ENCODE measurements at places on chromosomes 13 and 19.

DNA sequence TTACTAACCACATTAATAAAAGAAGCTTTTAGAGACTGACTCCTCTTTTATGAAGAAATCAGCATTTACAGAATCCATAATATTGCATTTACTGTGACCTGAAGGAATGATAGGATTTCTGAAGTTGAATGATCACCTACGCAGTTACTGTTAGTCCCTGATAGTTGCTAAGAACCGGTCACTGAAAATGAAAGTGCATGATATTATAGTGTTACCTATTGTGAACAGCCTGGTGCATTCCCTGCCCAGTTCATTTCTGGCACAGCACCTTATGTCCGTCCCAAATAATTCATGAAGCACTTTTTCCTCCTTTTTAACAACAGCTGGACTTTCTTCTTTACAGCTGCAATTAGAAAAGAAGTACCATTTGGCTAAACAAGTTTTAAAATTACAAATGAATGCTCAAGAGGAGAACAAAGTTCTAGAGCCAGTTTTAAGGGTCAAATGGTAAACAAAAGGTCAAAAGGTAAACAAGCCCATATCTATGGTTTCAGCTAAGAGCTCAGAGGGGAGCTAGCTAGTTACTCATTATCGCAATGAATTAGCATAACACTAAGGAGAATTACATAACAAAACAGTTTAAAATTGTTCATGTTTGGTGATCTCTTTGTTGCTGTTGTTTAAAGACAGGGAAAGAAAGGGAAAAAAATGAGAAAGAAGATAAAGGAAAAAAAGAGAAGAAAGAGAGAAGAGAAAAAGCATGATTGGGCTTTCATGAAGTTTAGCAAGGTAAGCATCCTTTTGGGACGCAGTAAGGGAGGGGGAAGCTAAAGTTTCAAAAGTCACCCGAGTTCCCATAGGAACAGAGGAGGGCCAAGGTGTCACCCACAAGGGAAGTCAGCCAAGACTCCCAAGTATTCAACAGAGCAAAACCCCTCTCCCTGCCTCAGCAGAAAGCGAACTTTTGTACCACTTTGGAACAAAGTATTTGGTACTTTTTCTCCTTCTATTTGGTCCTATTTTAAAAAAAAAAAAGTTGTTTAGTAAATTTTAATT is 50.2 kb downstream of the FLT3 start:
- no peak for DNase-seq

DNA sequence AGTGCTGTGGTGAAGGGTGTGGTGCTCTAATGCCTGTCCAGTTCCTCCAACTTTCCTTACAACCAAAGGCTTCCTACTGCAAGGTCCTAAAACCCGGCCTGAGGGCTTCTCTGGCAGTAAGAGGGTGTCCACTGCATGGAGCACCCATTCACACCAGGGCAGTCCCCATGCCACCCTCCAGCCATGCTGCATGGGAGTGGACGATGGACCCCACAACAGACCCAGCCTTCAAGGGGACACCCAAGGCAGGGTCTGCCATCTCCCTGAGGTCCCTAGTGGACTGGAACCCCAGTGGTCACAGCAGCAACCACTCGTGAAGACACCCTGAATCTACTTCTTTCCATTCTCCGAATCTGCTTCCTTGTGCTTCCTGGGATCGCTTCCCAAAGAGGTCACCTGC is 117.6 kb upstream of the SOX1 start:
- DNase-seq, result no peak

GRCh38 chr19:35986664-35987570 is 8.1 kb upstream of the SDHAF1 start:
- DNase-seq, result peak; percentile 58

DNA sequence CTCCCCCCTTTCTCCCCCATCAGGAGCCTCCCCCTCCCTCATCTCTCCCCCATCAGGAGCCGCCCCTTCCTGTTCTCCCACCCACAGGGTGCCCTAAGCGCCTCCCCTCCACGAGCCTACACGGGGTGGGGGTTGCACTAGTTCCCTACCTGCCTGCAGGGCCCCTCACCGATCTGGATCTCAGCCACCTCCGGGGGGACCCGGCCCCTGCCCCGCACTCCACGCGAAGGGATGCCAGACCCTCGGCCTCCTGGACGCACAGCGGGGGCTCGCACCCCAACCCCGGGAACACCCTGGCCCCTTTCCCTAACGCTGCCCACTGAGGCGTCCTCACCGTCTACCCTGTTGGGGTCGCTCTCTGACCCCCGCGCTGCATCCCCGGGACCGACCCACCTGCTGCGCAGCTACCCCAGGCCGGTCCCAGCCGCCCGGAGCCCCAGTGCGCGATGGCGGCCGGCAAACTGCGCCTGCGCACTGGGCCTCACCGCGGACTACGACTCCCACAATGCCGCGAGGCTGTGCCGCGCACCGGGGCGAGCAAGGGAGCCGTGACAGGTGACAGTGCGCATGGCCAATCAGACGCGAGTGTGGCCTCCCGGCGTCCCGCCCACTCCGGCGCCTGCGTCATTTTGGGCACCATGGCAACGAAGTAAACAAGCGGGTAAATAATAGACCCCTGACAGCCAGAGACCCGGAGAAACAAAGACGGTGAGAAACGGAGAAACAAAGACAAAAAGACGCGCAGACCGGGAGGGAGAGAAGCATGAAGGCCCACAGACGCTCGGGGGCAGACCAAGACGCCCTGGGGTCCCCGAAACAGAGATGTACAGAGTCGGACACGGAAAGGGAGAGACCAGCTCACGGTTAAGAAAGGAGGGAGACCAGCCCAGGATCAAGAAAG is at the start of gene ZSCAN18:
ZSCAN18 (minus strand) TSS at position 451 of the 901 bp plus-strand sequence. CDS start 7,964 bp downstream, outside the sequence.
- DNase-seq, result peak; percentile 93

DNA sequence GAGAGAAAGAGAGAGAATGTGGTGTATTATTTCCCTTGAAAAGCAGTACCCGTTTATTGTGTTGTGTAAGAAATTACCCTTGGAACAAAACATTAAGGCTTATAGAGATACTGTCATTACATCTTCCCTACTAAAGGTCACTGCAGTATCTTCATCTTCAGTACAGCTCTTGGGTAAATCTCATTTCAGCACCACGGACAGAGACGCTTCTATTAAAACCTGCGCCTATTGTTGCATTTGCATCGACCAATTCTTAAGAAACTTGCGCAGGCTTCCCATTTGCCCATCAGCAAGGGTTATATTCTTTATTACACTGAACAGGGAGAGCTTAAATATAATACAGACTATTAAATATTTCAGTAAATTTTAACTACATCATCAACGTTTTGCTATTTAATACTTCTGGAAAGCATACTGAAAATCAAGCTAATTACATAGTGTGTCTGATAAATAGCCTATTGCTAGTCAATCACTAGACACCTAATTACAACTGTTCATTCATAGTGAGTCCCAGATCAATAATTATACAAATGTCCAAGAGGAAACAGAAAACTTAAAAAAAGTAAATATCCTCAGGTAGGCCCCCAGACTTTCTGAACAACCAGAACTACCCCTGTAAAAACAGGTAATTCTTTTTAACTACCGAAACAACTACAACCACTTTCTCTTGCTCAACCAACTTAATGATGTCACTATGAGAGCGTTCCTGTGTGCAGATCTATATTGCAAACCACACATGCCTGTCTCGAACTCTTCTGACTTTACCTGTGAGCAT is 350.6 kb downstream of the LIG4 start:
- peak; percentile 40 for DNase-seq

DNA sequence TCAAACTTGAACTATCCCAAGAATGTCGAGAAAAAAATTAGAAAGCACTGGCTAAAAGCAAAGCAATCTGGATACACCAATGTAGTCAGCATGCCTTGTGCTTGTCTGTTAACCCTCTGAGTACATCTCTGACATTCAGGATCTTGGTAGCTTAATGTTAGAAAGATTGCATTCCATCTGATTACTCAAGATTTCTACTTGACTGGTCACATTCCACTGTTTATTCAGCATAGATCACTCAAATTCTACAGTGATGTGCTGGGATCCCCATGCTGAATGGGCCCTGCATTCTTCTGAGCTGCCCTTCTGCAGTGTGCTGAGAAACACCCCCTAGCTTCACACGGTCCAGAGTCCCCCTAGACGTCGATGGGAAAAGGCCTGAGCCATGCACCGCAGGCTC is 295.4 kb upstream of the MAB21L1 start:
- no peak for DNase-seq

DNA sequence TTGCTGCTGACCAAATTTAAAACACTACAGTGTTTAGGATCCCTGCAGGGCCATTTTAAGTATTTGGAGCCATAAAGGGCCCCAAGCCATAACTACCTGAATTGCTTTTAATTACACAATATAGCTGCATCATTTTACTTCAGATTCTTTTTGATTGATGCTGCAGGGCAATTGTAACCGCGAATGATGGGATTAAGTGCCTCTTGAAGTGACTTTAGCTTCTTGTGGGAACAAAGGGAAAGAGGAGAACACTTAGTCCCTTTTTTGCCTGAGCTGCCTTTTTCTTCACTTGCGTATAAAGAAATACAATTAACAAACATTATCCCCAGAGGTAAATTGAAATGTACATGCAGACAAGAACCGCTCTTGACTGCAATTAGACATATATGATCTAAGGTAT is 228.5 kb downstream of the ZIC5 start:
- DNase-seq, result no peak

- no peak for DNase-seq
Observed at GRCh38 chr13:28420704-28421103, 74.2 kb downstream of the FLT1 start.

- DNase-seq, result no peak
Observed at GRCh38 chr13:94607939-94608338, 6.3 kb downstream of the GPR180 start.

- DNase-seq, result no peak
Observed at GRCh38 chr13:51097353-51098043, 13.6 kb downstream of the C13orf42 start.

- DNase-seq, result no peak
Observed at GRCh38 chr13:91056746-91057145, 290.7 kb upstream of the MIR17HG start.

GRCh38 chr19:29881386-29881785 is 60.7 kb upstream of the URI1 start:
- no peak for DNase-seq

GRCh38 chr13:31945202-31945961 is 86.2 kb upstream of the FRY start:
- DNase-seq, result peak; percentile 56

DNA sequence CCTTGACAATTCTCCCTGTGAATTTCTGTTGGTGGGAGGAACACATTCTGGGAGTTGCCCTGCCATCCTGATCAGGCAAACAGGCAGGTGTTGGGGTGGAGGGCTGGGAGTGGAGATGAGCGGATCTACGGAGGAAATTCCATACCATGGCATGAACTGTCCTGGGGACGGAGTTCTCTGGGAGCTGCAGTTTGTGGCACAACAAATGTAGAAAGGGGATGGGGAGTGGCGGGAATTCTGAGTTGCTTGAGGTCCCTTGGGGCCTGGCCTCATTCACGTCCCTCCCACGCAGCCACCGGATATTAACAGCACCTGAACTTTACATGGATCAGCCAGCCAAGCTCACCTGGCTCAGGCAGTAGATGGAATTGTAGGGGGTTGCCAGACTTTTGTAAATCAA is 70.0 kb downstream of the CHST8 start:
- DNase-seq, result no peak

GRCh38 chr19:1169411-1169791 is 4.7 kb downstream of the SBNO2 start:
- DNase-seq, result no peak

GRCh38 chr13:44726214-44726613 is 150.1 kb upstream of the TSC22D1 start:
- DNase-seq, result no peak

DNA sequence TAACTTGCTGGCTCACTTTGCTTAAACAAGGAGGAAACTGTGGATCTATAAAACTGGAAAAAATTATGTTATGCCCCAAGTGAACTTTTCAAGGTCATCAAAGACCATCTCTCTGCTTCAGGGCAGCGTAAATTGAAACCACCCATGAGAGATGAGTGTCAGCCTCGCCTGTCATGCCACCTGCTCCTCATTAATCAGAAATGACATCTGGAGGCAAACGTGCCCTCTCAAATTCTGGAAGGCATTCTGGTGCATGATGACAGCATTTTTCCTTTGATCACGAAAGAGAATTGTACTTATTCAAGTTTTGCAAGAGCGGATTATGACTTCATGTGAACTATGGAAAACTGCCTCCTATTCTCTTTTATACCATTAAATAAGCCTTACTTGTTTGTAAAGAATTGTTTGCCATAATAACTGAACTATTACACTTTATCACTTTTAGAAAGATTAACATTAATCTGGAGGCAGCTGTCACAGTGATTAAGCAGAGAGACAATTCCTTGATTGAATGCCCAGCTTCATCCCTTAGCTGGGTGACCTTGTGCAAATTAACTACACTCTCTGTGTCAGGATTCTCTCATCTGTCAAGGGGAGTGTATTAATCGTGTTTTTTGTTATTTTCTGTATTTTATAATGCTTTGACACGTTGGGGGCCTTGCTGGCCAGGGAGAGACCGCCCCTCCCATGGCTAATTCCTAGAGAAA is 17.0 kb upstream of the SACS start:
- peak; percentile 55 for DNase-seq

GRCh38 chr19:17402982-17403855 is 2.2 kb downstream of the BST2 start:
- no peak for DNase-seq

DNA sequence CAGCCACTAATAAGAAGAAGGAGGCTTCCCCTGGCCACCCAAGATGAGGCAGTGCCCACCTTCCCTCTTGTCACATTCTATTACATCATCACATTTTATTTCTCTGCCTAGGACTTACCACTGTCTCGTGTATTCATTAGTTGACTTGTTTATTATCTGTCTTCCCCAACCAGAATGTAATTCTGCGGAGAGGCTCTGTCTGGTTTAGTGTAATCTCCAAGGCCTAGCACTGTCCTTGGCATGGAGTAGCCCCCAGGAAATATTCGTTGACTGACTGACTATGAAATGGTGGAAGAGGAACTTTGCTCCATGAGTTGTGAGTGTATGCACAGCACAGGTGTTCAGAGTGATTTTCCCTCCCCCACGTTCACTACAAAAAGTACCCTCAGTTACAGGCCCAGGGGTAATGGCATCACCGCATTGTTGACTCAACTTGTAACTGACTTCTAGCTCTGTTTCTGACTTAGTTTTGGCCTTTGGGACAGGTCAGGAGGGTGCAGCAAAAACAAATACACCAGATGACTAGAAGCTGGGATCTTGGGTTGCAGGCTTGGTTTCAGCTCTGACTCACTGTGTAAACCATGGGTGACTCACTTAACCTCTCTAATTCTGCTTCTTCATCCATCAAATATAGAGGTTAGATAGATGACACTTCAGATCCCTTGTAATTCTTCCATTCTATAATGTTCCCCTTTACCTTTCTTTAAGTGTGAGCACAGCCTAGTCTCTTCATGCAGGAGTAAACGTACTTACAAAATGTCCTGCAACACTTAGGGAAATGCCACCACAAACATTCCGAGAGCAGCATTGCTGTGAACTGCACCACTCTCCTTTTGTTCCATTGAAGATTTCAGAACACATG is 229.7 kb downstream of the KCNRG start:
- DNase-seq, result no peak

All from KBM-7 (cell line).